ENCODE measurements at places on chromosomes 12 and 14.

GRCh38 chr12:23560611-23561010 is 388.9 kb downstream of the SOX5 start:
- no peak for DNase-seq

GRCh38 chr14:52458721-52459085 is 93.6 kb downstream of the TXNDC16 start:
- no peak for DNase-seq

- no peak for DNase-seq
Observed at GRCh38 chr12:6968426-6968825, 2.0 kb downstream of the PHB2 start.

DNA sequence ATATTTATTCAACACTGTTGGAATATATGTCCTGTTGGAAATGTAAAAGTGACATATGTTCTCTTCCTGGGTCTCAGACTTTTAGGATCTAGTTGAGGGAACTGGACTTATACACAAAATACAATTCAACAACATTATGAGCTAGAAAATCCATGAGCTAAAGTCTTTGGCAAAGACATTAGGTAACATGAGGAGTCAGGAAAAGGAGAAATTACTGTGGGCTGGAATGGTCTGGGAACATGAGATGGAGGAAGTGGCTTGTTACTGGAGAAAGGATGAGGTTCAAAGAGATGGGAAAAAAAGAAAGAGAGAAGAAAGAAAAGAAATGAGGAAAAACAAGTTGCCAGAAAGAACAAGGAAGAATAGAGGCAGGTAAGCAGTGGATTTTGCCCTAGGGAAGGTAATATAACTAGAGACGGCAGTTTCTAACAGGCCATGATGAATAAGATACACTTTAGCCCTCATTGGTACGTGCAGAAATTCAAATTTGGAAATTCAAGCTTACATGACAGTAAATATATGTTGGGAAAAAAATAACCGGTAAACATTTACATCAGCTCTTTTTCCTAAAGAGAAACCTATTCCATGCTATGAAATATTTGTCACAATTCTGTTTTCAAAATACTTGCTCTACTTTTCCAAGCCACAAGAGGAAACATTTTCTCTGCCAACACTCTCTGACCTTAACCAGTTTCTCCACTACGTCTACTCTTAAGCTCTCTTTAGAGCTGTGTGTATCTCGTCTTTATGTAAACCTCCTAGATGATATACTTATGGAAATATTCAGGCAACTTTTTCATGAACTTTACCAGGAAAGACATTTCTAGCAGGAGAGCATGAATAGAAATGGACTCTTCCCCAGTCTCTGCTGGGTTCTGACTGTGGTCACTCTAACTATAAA is 268.8 kb upstream of the BTG1 start:
- no peak for DNase-seq

GRCh38 chr12:90029317-90029716 is 320.7 kb upstream of the ATP2B1 start:
- DNase-seq, result no peak

DNA sequence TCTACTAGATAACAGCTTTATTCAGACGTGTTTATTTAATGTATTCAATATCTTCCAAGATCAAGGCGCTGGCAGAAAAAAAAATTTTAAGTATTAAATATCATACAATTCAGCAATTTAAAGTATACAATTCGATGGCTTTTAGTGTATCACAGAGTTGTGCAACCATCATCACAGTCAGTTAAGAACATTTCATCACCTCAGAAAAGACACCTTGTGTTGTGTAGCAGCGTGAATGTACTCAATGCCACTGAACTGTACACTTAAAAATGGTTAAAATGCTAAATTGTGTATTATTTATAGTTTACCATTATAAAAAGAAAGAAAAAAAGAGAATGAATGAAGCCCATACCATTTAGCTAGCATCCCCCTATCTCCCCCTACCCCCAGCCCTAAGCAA is 96.4 kb downstream of the RIN3 start:
- no peak for DNase-seq

DNA sequence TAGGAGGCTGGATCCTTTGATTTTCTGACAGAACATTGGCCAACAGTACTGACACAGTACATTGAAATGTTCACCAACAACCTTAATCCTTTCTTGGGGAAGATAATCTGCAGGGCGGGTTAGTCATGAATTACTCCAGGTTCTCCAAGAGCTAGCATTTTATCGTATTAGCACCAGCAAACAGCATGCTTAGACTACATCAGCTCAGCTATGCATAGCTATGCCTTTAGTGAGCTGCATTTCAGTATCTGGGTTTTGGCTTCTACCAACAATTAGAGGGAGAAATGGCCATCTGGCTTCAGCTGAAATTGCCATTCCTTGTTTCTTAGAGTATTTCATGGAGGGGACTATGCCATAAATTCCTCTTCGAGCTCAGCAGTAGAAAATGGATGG is 33.8 kb downstream of the SAMD4A start:
- DNase-seq, result no peak

- DNase-seq, result no peak
Observed at GRCh38 chr14:26395726-26396125, 202.1 kb downstream of the NOVA1 start.

GRCh38 chr12:1293901-1294300 is 300.5 kb downstream of the FBXL14 start:
- DNase-seq, result no peak

DNA sequence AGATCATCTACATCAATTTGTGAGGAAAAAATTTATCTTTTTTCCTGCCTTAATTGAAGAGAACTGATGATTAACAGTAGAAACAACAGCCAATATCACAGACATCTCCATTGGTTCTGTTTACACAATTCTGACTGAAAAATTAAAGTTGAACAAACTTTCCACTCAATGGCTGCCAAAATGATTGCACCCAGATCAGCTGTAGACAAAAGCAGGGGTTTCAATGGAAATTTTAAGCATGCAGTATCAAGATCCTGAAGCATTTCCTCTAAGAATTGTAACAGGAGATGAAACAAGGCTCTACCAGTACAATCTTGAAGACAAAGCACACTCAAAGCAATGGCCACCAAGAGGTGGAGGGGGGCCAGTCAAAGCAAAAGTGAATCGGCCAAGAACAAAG is 231.6 kb upstream of the KRR1 start:
- no peak for DNase-seq

GRCh38 chr12:18283831-18284230 is 22.5 kb downstream of the PIK3C2G start:
- no peak for DNase-seq

- no peak for DNase-seq
Observed at GRCh38 chr14:61877768-61878167, 115.5 kb downstream of the SNAPC1 start.

GRCh38 chr12:94309373-94309772 is 150.3 kb downstream of the CEP83 start:
- DNase-seq, result no peak

DNA sequence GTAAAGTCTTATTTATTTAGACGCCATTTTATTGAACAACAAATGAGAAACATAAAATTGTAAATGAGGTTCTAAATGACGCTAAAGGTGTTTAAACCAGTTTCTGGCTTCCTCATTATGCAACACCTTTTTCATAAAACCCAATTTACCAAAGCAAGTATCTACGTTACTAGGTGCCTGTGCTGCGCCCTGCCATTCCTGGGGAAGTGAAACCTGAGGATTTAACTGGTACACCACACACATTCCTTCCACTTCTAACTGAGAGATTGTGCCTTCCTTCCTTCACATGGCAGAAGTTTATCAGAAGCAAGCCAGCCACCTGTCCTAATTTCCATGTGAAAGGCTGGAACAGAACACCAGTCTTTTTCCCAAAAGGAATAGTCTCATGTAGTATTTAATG is 40.3 kb upstream of the GCH1 start:
- DNase-seq, result peak; percentile 5

- no peak for DNase-seq
Observed at GRCh38 chr14:93880021-93880820, 46.9 kb upstream of the FAM181A start.

DNA sequence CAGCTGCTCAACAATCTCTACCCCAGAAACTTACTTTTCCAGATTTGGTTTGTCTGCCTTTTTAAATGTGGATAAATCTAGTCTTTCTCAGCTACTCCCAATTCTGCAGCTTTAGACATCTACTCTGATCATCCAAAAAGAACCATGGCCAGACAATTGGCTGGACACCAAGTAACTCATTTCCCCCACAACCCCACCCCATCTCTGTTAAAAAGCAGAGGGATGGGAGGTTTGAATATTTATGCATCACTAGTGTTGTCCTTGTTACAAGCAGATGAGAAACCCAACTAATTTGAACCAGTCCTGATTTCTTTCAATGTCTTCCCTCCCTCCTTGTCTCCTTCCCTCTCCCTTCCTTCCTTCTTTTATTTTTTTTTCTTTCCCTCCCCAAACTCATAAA is 391.9 kb downstream of the GALC start:
- DNase-seq, result no peak

GRCh38 chr12:78167510-78167909 is 336.8 kb downstream of the NAV3 start:
- no peak for DNase-seq

DNA sequence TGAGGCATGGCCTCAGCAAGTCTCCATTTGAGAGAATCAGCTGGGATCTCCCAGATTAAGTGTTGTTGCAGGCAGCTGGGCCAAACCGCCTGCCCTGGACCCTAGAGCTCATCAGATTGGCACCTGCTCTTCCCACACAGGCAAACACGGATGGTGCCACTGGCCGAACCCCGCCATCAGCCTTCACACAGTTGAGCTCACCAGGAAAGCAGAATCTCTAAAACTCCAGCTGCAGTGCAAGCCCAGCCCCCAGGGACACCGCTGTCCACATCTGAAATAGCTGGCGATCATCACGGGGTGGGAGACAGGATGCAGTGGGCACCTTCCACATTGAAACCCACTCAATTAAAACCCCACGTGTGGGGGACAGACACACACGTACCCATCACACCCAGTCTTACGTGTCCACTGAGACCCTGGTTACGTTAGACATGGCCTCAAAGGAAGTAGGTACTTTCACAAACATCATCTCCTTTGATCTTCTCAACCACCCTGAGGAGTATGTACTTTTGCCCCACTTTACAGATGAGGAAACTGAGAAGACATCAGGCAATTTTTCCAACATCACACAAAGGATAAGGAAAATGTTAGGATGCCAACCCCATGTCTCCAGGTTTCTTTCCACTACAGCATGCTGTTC is 88.8 kb downstream of the SINHCAF start:
- no peak for DNase-seq

GRCh38 chr12:113658006-113658655 is 186.5 kb upstream of the LHX5 start:
- no peak for DNase-seq

- no peak for DNase-seq
Observed at GRCh38 chr12:70052931-70053497, 190.2 kb upstream of the CNOT2 start.

DNA sequence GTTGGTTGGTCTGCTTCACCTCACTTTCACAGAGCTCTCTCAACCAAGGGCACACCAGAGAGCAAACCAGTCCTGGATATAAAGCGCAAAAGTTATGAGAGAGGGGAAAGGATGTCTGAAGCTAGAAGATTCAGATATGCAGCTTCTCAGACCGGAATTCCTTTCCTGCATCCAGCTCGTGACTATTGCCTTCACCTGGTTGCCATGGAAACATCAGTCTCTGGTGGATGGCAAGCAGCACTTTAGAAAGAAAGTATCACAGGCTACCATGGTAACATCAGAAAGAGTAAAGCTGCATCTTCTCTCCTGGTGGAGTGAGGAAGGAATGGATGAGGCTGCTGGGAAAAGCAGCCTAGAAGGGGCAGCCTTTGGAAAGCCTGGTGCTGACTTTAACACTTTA is 13.7 kb downstream of the REM2 start:
- DNase-seq, result no peak

DNA sequence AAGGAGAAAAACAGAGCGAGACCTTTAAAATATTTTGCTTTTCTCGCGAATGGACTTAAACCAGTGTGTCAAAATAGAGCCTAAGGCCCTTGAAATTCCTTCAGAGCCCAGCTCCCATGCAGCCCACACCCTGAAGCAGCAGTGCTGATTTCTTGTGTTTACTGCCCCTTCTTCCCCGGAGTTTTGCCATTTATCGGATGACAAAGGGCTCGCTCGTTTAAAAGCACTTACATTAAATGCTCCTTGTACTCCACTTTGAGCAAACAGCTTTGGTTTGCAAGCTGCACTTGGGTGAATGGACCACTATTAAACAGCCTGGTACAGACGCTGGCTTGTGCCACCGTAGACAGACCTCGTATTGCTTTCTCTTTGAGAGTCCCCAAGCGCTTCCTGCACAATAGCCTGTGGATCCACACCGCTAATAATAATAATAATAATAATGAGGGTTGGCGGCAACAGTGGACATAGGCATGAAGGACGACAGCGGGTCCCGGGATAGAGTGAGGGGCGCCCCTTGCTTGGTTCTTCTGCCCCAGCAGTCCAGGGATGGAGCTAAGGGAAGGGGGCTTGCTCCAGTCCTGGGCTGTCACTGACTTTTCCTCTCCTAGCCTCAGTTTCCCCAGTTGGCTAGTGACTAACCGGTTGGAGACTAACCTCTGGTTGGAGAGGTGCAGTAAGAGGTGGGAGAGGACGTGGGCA is 6.6 kb downstream of the DLK1 start:
- DNase-seq, result no peak

DNA sequence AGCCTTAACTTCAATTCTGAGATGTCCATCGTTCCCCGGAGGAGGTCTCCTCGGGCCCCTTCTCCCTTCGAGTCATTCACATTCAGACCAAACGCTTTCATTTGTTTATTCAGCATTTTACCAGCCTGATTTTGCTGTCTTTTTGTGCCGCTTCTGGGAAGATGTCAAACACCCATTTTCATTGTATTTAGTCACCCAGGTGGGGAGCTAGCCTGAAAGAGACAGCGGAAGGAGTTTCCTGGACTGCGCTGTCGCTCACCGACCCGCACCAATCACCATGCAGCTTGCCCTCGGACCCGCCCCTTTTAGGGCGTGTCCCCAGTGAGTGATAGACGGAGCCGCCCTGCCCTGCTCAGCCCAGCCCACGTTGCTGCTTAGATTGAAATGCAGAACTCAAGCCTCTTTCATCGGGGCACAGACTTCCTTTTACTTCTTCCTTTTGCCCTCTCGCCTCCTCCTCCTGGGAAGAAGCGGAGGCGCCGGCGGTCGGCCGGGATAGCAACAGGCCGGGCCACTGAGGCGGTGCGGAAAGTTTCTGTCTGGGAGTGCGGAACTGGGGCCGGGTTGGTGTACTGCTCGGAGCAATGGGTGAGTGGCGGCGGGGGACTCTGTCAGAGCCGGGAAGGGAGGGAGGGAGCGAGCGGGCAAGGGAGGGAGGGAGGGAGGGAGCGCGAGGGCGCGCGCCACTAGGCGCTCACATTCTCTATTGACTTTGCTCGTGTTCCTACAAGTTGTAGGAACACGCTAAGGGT is at the start of gene PAX9:
Gene PAX9 (plus strand): TSS at position 355 of the 752 bp plus-strand sequence. CDS start 230 bp downstream, at position 585.
- no peak for DNase-seq

DNA sequence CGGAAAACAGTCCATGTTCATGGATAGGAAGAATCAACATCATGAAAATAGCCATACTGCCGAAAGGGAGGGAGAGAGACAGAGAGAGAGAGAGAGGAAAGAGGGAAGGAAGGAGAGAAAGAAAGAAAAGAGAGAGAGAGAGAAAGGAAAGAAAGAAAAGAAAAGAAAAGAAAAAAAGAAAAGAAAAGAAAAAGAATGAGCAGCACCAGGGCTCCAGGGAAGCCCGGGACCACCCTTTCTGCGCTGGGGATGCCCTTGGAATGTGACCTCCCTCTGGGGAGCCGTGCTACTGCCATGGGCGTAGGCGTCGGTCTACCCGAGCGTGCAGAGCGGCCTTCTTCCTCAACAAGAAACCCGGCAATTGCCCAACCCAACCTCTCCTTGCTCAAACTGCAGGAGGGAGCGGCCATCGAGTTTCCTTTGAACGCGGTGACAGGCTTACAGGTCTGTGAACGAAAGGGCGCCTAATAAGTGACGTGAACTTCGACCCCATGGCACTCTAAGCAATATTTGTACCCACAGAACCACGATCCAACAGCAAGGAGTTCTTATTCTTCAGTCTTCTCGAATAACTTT is 16.9 kb downstream of the OR6S1 start:
- peak; percentile 29 for DNase-seq
